ENCODE measurements at places on chromosomes 4 and X.

GRCh38 chrX:66408507-66408906 is 230.4 kb downstream of the EDA2R start:
- no peak for DNase-seq

DNA sequence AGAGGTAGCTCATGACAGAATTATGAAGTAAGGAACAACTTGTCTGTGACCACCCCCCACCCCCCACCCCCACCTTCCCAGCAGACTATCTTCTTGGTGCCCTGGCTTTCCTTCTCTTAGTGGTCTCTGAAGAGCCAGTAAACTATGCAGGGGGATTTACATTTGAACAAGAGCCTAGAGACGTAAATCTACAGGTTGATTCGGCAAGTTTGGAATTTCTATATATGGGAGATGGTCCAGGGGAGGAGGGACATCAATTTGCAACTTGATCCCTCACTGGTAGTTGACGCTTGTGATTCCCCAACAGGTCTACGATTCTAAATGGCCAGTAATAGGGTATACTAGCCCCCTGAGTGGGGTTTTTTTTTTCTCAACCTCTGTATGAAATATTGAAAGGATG is 36.7 kb downstream of the IL13RA1 start:
- DNase-seq, result no peak

- DNase-seq, result peak; percentile 41
Measured at GRCh38 chr4:52982255-52982945, 120.3 kb downstream of the RASL11B start.

GRCh38 chrX:43958529-43958928 is 14.7 kb downstream of the NDP start:
- peak; percentile 77 for DNase-seq

- no peak for DNase-seq
Measured at GRCh38 chrX:10569946-10570345, 50.4 kb downstream of the MID1 start.

DNA sequence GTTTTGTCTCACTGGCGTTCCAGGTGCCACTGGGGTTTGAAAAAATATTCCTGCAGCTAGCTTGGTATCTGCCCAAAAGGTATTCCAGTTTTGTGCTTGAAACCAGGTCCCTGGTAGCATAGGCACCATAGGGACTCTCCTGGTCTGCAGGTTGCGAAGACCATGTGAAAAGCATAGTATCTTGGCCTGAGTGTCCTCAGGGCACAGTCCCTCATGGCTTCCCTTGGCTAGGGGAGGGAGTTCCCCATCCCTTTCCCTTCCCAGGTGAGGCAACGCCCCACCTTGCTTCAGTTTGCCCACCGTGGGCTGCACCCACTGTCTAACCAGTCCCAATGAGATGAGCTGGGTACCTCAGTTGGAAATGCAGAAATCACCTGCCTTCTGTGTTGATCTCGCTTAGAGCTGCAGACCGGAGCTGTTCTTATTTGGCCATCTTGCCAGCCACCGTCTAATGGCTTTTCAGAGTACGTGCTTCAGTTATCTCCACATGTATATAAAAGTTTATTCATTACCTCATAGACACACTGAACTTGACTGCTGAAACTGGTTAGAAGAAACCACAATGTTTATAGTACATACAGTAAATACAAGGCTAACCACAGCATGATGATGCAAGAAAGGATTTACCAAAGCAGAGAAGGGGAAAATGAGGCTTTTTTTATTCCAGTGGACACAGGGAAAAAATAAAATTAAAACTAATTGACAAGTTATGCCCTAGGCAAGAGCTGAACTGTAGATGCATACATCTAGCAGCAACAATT is 10.6 kb downstream of the PBDC1 start:
- DNase-seq, result no peak

DNA sequence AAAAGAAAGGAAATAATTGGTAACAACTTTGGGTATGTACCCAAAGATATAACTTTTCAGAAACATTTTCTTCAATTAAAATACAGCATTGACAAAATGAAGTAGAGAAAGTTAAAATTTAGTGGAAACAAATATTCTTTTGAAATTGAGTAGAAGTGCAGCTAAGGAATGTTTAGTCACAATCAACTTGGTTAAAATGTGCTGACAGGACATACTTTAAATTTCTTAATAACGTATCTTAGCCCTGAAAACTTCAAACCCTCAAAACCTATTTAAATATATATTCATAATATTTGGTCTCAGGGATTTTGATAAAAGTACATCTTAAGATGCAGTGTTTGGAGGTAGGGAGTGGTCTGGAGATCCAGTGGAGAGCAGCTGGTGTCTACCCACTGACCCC is 240.8 kb downstream of the DKK2 start:
- DNase-seq, result no peak

GRCh38 chrX:13965531-13965930 is 64.2 kb downstream of the GEMIN8 start:
- no peak for DNase-seq

DNA sequence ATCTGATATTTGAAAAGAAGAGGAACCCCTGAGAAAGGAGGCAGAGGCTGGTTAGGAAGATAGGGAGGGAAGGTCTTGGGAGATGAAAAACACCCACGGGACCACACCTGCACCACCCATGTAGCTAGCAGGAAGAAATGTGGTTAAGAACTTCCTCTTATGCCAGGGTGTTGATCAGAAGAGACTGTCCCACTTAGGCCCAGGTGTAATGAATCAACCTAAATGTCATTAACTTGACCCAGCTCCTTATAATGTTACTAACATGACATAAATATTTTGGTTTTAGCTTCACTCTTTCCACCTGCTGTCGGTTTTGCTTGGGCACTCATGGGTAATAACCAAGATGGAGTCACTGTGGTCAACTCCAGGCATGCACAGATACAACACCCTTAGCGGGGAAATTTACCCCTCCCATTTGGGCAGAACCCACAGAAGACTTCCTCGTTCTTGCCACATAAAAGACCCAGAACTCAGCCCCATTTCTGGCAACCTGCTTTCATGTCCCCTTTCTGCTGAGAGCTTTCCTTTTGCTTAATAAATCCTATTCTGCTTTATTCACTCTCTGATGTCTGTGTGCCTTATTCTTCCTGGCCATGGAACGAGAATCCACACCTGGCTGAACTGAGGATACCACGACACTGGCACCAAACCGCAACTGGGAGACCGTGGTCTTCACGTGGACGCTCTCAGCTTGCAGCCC is 46.8 kb downstream of the ZNF141 start:
- no peak for DNase-seq

DNA sequence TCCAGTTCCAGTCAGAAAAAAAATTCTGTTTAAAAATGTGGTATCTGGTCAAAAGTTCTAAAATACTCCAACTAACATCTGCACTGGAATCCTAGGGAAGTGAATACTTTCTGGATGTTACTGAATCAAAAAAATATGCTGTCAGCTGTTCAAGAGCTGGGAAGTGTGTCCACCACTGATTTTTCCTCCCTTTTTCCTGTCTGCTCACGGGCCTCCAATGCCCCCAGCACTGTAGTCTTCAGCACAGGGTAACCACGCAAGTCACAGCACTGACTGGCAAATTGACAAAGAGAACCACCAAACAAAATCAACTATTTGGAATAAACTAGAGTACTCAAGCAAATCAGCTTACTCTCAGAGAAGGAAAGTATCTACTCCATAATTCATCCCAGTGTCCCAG is 9.9 kb downstream of the VEGFC start:
- DNase-seq, result no peak

DNA sequence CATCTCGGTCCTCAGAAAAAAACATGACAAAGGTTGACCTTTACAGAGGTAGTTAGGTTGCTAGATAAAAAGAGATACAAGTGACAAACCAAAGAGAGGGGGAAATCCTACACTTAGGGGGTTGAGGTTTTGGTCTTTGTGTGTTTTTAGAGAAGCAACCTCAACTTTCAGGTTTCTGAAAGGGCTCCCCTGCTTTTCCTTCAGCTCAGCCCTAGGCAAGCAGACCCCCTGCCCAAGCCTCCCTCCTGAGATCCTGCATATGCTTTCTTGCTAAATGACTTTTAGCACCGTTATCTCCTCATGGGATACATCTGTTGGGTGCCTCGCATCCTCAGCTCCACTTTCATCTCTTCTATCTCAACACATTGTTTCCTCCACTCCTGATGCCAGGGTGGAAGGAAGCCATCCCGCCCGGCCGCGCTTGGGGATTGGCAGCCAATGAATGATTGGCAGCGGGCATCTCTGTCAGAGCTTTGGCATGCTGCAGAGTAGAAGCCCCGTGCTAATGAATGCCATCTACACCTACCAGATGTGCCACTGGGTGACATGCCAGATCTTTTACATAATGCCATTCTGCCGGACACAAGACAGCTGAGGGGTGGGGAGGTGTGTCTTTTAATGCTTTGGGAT is 15.0 kb upstream of the PRDM8 start:
- no peak for DNase-seq

DNA sequence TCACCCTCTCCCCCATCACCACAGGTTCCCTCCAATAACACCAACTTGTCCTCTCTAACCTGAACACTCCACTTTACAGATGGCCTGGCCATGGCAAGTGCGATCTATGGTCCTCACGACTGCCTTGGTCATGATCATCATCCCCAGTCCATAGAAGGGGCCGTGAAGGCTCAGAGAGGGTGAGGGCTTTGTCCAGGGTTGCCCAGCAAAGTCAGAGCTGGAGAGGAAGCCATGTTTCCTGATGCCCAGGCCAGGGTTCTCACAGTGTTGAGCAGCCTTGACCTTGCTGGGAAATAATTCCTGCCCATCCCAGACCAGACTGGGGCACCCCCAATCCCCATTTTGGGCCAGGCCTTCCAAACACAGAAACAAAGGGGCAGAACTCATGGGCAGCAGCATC is 42.9 kb upstream of the MAN2B2 start:
- DNase-seq, result no peak

DNA sequence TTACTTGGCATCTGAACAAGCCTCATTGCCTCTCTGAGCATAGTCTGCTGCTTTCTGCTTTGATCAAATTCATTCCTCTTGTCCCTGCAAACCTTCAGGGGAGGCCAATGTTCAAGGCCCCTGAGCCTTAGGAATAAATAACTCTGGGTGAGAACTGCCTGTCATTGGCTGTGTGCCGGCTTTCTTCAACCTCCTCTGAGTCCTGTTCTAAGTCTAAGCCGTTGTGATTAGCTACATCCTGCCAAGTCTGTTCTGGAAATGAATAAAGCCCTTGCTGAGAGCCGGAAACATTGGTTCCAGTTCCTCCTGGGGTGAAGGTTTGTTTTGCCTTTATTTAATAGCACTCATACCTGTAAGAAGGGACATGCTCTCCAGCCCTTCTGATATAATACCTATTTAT is 13.8 kb downstream of the RNF4 start:
- DNase-seq, result no peak

GRCh38 chr4:80188801-80189458 is 8.4 kb upstream of the PRDM8 start:
- no peak for DNase-seq

DNA sequence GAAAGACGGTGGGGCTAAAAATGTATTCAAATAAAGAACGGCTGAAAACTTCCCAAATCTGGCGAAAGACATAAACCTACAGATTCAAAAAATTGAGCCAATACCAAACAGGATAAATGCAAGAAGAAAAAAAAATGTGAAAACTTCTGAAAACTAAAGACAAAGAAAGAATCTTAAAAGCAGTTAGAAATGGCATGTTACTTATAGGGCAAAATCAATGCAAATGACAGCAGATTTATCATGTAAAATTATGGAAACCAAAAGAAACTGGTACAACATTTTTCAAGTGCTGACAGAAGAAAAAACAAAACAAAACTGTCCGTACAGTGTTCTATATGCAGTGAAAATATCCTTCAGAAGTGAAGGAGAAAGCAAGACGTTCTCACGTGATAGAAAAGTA is 239.0 kb downstream of the PDGFC start:
- DNase-seq, result no peak

- no peak for DNase-seq
Measured at GRCh38 chrX:46461660-46462191, 83.5 kb downstream of the ZNF674 start.

- DNase-seq, result no peak
Measured at GRCh38 chrX:36898301-36898700, 109.9 kb upstream of the FAM47C start.

DNA sequence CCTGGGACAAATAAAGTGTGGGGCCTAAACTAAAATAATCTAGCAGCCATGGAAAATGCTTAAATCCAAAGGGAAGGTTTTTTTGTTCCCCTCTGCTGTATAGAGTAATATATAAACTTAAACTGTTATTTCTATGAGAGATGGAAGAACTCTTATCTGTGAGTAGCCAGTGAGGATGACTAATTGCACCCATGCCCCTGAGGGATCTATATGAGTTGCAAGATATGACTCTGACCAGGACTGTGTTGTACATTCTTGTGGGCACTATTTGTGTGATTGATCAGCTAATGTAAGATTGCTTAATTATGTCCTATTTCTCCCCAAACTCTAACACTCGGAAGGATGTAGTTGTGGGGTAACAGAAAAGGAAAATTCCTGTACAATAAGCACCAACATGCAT is 35.2 kb upstream of the AMBN start:
- DNase-seq, result no peak

Data from glomerular endothelial cell (primary cell).